ENCODE measurements at places on chromosomes 2 and 18.
A peak's percentile ranks its signal among the peaks of the same experiment; 100 is the strongest.

DNA sequence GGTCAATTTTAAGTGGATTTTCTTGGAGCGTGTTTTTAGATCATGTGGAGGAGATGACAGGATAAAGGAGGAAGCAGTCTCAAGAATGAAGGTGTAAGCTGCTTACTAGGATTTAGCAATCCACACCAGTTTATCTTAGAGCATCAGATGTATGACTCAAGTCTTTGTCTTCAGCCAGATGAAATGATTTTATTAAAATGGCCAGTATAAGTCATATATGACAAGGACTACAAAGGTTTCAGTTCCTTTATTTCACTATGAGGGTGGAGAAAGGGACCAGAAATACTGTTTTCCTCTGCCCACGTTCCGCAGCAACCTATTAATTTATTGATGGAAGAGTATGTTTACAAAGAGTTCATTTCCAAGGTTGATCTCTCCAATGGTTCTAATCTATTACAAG lies 970.5 kb upstream of the SLC39A10 start:
- DNase-seq, result no peak

GRCh38 chr2:167592441-167592840 lies 655.0 kb downstream of the STK39 start:
- no peak for DNase-seq

- no peak for DNase-seq
These were observed 37.1 kb downstream of the TEX51 start for GRCh38 chr2:126935774-126936173.

- DNase-seq, result no peak
These were observed 47.0 kb downstream of the RAB12 start for GRCh38 chr18:8656232-8656631.

GRCh38 chr2:77336013-77336412 lies 186.2 kb downstream of the LRRTM4 start:
- DNase-seq, result no peak

GRCh38 chr2:64455545-64455944 lies 1.6 kb downstream of the LGALSL start:
- DNase-seq, result no peak

DNA sequence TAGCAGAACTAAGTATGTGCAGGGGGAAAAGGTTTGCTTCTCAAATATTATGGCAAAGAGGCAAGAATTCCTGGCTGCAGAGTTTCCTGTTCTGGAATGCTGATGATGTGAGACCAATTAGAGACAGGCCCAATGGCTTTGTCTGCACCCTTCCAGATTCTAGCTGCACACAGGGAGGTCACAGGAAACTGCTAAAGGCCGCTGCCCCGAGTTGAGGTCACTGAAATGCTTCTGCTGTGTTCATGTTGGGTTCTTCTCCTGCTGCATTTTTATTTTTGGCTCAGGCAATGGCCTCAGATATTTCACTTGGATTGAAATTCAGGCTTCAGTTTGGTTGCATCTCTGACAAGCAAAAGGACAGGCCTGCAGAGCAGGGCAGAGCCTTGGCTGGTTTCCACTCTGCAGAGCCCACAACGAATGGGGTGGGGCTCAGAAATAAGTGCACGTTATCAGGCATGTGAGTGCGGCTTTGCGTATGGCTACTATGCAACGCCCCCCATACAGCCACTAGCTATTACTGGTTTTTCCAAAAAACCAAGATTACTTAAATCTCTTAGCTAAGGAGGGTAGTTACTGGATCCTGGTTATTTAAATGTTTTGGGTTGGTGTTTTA lies 66.9 kb upstream of the FZD5 start:
- DNase-seq, result no peak

- no peak for DNase-seq
These were observed 2.4 kb downstream of the CDK5R2 start for GRCh38 chr2:218961651-218962570.

- DNase-seq, result no peak
These were observed 41.4 kb upstream of the CYBRD1 start for GRCh38 chr2:171480908-171481307.

- DNase-seq, result no peak
These were observed 1.3 kb upstream of the CYP26B1 start for GRCh38 chr2:72148837-72149555.

DNA sequence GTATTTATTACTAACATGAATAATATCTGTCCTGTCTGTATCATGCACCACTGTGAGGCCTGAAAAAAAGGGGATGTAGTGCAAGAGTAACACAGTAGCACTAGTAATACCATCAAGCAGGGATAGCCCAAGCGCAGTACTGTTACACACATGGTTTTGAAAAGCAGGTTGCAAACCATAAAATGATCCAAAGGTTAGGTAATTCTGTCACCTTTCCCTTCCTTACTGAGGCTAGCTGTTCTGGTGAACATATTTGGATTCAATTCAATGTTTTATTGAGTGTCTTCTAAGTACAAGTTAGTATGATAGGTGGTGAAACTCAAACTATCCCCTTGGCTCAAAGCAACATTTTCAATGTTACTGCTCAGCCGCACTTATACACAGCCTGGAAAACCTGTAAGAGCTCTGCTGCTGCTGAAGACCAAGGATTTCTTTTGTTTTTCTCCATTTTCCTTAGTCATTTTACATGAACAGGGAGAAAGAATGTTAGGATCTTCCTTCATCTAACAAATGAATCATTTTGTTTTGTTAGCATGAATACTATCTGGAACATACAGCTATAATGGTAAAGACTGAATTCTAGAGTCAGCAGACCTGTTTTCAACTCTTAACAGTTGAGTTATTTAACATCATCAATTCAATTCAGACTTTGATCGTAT lies 102.5 kb upstream of the ITPRID2 start:
- no peak for DNase-seq

DNA sequence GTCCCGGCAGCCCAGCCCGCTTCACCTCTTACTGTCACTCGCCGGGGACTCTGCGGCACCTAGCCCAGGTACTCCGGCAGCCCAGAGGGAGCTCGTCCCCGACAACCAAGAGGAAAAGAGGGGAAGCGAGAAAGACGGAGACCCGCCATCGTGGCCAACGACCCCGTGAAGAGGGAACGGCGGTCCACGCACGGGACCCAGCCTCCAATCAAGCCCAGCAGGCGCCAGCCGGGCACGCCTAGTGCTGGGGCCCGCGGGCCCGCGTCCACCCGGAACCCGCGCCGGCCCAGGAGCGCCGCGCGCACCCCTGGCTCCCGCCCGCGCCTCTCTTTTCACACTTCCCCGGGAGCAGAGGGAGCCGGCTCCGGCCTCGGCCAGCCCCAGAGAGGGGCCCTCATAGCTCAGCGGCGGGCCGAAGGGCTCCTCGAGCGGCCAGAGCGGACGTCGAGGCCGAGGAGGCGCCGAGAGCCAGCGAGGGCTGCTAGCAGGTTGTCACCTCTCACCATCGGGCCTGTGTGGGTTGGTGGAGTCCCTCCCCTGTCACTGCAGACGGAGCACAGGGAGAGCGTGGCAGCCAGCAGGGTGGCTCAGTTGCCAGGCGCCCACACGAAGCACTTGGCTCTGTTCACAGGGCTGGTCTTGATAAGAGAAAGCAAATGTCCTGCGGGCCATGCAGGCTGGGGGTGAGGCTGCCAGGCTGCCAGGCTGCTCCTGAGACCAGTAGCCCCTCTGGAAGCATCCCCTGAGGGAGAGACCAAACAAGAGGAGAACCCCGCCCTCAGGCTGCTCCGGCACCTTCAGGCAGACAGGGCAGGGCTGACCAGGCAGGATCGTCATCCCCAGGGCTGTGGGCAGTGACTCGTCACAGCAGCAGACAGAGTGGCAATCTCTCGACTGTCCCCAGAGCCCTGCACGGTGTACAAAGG lies 36.9 kb upstream of the KLF11 start:
- DNase-seq, result peak; percentile 26

DNA sequence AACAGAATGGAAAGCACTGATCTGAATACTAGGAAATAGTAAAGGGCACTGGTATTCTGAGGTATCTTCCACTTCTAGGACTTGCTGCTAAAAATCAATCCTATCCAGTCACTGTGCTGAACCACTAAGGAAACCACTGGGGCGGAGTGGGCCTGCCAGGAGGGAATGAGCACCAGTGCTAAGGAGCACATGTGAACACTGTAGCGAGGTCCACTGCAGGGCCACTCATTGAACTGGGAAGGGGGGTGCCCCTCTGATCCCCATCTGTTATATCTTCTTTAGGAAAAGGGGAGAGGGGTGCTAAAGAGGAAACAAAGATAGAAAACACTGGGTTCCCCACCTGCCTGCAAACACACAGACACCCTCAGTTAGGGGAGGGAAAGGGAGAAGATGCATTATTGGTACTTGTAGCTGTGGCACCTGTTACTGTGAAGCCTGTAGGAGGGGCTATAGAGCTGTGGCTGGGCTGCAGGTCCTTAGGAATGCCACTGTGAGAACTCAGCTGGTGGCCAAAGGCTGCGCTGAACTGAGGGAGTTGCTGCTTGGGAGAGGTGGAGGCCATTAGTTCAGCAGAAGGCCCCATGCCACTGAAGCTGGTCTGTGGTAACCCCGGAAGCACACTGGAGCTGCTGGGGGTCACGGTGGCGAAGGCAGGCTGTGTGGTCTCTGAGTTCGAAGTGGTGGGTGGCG lies 81.8 kb downstream of the INO80D start:
- DNase-seq, result peak; percentile 30

GRCh38 chr2:84486441-84487115 lies 27.5 kb upstream of the SUCLG1 start:
- DNase-seq, result no peak

DNA sequence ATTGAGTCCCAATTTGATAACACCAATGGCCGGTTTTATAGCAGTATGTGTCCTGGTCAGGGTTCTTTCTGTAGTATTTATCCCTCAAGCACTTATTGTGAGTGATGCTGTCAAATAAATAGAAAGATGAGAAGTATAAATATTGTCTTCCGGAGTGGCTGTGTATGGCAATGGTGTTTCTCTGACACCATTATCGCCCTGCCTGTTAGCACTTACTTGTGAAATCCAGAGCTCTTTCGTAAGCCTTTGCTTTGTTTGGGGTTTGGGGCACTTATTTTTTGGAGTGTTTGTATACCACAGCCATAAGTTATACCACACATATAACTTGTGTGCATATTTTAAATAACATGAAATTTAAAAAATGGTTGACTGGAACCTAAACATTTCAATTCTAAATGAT lies 29.3 kb downstream of the CD8B2 start:
- no peak for DNase-seq

DNA sequence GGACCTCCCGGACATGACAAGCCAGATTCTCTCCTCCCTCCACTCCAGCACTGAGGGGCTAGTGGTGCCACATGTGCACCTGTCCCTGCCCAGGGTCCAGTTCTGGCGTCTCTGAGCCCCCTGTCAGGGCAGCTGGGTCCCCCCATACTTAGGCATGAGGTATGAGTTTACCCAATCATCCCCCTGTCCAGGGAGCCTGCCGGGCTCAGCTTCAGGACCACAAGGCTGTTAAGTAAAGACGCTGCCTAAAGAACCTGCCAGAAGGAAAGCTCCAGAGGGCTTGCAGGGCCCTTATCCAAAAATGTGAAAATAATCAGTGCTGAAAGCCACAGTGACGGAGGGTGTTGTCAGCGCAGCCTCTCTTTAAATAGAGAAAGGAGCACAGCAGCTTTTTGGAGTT lies 40.0 kb downstream of the SH3BP4 start:
- no peak for DNase-seq

GRCh38 chr18:58438161-58438957 lies 190.5 kb downstream of the ALPK2 start:
- DNase-seq, result no peak

DNA sequence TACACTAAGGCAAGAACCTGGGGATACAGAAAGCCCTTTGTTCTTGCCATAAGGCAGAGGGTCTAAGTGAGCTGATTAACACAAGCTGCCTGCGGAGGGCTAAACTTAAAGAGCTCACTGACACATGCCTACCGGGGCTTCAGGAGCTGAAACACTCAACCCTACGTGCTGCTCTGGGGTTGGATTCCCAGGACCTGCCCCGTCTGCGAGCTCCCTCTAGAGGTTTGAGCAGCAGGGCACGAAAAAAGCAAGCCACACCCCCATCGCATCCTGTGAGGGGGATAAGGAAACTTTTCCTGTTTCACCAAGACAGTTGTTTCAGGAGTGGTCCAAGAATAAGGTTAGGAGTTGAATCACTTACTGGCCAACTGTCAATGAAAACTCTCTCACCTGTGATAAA lies 562.1 kb downstream of the TMX3 start:
- DNase-seq, result no peak
